ENCODE measurements at places on chromosomes 13 and 19.

- no peak for DNase-seq
Measured at GRCh38 chr13:48624858-48625257, 28.9 kb upstream of the CYSLTR2 start.

GRCh38 chr13:80374444-80374843 lies 33.5 kb upstream of the SPRY2 start:
- DNase-seq: no peak

- no peak for DNase-seq
Measured at GRCh38 chr19:44512326-44513298, 12.3 kb upstream of the ZNF180 start.

DNA sequence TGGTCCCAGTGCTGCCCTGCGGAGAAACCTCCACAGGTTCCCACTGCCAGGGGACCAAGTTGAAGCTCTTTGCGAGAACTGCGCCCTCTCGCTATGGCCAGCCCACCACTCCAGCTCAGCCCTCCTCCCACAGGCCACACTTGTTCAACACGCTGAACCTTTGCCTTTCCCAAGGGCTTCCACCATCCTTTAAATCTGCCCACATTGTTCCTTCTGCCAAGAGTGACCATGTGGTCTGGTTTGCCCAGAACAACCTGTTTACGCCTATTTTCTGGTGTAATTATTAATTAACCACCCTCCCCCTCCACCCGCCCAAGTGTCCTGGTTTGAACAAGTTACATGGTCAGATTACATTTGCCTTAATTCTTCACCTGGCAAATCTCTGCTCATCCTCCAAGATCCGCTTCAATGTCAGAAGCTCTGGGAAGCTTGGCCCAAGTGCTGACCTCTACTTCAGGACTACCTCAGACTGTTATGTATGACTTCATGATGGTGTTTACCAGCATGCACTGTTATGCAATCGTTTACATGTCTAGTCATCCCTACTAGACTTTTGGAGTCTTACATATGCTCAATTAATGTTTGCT lies 12.0 kb upstream of the USP12 start:
- DNase-seq: no peak

DNA sequence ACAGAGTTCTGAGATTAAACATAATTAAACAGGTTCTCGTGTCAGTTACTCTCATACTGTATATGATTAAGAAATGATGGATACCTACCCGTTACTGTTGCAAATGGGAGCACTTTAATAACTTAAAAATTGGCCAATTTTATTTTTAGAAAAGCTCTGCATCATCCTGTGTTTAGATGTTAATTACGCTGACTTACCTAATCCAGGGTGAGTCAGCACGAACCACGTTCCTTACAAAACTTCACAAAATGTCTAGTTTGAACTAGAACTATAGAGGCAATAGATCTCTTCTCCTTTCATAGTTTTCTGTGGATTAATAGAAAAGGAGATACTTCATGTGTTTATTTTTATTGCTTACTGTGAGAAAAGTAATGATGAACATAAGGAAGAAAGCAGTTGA lies 363.9 kb downstream of the MYO16 start:
- no peak for DNase-seq

- DNase-seq: no peak
Measured at GRCh38 chr13:23789576-23790346, 99.4 kb downstream of the MIPEP start.

- no peak for DNase-seq
Measured at GRCh38 chr13:101579281-101579802, 126.9 kb downstream of the ITGBL1 start.

GRCh38 chr13:87677496-87678371 lies 6.6 kb downstream of the SLITRK5 start:
- no peak for DNase-seq

DNA sequence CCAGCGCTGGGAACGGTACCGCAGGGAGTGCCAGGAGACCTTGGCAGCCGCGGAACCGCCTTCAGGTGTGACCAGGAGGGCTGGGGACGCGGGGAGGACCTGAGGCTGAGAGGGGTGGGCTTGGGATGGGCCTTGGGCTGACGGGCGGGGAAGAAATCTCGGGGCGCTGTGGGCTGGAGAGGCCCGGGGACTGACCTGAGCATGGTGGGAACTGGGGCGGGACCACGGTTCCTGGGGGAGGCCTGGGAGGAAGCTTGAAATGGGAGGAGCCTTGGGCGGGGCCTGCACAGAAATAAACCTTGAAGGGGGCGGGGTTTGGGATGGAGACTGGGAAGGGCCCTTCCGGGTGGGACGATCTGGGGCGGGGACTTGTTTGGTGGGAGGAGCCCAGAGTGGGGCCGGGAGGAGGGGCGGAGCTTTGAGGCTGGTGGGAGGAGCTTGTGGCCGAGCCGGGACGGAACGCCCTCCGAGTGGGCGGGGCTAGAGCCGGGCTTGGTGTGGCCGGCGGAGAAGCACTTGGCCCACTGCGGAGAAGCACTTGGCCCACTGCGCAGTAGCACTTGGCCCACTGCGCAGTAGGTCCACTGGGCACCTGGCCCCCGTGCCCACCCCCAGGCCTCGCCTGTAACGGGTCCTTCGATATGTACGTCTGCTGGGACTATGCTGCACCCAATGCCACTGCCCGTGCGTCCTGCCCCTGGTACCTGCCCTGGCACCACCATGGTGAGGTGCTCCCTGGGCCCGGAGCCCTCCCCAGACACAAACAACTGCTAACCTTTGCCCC lies 2.8 kb downstream of the GIPR start:
- DNase-seq: no peak

- DNase-seq: no peak
Measured at GRCh38 chr13:77820431-77821149, 98.0 kb downstream of the EDNRB start.

GRCh38 chr19:29497686-29498436 lies 27.9 kb upstream of the VSTM2B start:
- DNase-seq: no peak

DNA sequence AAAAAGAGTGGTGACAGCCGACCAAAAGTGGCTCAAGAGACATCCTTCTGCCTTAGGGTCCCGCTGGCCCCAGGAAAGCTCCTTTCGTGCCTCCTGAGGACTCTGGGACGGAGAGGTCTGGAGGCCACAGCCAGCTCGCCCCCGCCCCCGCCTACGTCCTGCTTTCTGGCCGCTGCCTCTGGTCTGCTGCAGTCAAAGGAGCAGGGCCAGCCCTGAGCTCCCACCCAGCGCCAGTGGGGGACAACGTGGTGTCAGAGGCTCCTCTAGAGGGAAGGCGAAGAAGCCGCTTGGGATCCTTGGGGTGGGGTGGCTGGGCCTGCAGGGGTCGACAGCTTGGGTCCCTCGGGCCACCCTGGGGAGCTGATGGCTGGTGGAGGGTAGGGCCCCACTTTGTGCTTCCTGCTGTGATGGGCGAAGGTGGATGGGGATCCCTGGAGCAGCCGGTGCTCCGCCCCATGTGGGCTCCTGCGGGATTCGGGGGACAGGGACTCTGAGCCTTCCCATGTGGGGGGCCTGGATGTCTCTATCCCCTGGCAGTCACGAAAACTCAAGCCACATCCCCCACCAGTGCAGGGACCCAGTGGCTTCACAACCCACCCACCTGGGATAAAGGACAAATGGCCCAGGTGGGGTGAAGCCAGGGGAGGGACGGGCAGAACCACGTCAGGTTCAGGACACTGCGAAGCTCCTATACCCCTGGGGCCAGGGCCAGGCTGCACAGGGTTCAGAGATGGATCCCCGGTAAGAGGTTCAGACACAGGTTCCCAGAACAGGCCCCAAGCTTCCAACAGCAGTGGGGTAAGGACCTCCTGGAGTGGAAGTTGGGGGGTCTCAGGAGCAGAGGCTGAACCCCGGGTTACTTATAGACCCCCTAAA lies 9.0 kb upstream of the DIRAS1 start:
- DNase-seq: no peak

GRCh38 chr13:62193919-62194318 lies 778.3 kb upstream of the PCDH20 start:
- DNase-seq: no peak

DNA sequence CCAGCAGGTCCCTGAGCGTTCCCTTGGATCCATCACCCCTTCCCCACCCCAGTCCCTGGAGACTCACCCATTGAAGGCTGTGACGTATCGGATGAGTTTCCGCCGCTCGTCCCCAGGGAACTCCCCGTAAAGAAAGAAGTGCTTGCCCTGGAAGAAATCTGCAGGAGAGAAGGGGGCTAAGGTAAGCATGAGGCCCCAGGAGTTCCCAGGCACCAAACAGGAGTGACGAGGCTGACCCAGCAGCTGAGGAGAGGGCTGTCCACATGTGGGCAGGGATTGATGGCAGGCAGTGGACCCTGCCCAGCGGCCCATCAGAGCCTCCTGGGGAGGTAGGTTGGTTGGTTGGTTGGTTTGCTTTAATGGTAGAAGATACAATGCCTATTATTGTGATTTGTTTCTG lies 11.1 kb downstream of the ZNF575 start:
- no peak for DNase-seq

- no peak for DNase-seq
Measured at GRCh38 chr19:38974624-38975213, 823 bp downstream of the FBXO17 start.

DNA sequence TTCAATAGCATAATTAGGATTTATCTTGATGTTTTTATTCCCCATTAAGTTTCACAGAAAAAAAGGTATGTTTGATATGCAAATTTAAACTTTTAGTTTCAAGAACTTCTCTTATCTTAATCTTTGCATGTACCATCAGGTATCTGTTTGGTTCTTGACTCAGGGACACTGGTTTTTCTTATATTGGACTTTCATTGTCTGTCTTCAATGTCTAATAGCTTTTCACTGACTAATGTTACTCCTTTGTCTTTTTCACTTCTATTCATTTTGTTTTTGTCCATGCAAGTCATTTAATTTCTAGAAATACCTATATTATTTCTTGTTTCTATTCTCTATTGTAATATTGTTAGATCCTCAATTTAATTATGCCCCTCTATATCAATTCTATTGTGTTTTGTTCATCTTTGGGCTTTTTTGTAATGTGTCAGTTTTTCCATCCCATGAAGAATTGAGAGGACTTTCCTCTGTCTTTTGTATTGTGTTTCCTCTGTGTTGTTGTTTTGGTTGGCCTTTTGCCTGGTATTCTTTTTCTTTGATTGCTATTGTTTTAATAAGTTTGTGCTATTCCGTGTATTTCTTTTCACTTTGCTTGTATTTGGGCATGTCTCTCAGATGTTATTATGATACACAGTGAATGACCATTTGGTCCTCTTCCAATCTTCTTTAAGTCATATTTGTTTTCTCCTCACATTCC lies 58.3 kb upstream of the ANKRD10 start:
- no peak for DNase-seq

GRCh38 chr19:46714444-46715106 lies 2.3 kb downstream of the PRKD2 start:
- DNase-seq: no peak

DNA sequence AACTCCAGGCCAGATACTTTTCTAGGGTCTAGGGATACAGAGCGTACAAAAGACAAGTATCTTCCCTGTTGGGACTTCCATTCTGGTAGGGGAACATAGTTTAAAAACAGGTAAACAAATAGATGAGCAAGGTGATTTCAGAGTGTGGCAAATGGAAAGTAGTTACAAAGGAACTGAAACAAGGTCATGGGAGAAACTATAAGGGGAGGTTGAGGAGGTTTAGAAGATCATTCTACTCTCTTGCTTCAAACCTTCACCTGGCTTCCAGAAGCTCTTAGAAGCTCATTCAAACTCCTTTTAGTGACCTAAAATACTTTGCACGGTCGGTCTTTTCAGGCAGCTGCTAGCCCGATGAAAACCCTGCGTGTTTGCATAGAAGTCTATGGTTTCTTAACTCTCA lies 9.1 kb downstream of the FFAR2 start:
- no peak for DNase-seq

- DNase-seq: no peak
Measured at GRCh38 chr13:52798770-52799430, 49.5 kb downstream of the PCDH8 start.

GRCh38 chr19:33005440-33005839 lies 33.4 kb downstream of the FAAP24 start:
- DNase-seq: no peak

GRCh38 chr19:14435320-14436050 lies 2.4 kb downstream of the PKN1 start:
- DNase-seq: no peak

DNA sequence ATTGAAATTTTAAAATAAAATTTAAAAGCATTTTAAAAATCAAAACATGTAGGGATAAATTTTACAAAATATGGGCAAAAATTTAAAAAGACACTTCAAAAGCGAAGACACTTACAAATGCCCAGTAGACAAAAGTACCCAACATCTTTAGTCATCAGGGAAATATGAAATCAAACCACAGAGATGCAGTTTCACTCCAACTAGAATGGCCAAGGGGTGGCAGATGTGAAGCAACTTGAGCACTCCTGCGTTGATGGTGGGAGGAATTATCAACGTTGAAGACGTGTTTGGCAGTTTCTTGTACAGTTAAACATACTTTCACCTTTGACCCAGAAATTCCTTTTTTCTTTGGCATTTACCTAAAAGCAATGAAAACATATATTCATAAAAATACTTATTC lies 518.0 kb upstream of the SGCG start:
- no peak for DNase-seq

DNA sequence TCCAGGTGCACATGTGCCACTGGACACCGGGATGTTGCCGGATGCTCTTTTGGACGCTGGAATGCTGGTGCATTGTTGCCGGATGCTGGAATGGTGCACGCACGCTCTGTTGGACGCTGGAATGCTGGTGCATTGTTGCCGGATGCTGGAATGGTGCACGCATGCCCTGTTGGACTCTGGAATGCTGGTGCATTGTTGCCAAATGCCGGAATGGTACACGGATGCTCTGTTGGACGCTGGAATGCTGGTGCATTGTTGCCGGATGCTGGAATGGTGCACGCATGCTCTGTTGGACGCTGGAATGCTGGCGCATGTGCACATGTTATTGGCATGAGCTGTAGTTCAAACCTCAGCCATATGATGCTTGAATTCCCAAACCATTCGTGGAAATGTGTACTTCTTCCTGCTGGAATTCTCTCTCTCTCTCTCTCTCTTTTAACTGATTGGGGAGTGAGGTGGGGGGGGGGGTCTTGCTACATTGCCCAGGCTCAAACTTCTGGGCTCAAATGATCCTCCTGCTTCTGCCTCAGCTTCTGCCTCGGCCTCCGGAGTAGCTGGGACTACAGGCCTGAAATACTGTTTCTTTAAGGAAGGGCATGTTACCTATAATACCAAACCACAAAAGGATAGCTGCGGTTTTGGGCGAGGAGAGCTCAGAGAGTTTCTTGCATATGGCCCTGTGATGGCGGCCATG lies 1.2 kb upstream of the MCF2L start:
- DNase-seq: no peak

DNA sequence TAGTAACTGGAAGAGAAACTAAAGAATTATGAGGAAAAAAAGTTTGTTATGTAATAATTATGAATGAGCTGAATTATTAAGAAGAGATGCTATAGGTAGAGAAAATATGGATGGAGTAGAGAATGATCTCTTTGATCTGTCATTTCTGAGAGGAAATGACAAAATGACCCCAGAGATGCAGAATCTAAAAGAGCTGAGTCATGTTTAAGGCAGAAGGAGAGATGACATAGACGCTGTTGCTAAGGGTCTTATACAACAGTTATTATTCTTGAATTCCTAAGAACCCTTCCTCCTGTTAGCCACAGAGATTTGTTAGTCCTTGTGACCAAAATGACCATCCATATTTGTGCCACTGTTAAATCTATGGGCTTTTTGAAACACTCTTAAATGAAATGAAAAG lies 58.3 kb upstream of the FREM2 start:
- no peak for DNase-seq
